Femur (tissue), 1 donor: ENCODE measurements at places on chromosomes 2 and 18.
A peak's percentile ranks its signal among the peaks of the same experiment; 100 is the strongest.

DNA sequence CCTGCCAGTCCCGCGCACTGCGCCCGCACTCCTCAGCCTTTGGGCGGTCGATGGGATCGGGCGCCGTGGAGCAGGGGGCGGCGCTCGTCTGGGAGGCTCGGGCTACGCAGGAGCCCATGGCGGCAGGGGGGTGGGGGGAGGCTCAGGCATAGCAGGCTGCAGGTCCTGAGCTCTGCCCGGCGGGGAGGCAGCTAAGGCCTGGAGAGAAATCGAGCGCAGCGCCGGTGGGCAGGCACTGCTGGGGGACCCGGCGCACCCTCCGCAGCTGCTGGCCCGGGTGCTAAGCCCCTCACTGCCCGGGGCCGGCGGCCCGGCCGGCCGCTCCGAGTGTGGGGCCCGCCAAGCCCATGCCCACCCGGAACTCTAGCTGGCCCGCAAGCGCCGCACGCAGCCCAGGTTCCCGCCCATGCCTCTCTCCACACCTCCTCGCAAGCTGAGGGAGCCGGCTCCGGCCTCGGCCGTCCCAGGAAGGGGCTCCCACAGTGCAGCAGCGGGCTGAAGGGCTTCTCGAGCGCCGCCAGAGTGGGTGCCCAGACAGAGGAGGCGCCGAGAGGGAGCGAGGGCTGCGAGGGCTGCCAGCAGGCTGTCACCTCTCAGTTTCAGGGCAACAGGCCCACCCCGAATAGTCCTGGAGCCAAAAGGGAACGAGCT lies 74.1 kb downstream of the PSMG2 start:
- no peak for DNase-seq

DNA sequence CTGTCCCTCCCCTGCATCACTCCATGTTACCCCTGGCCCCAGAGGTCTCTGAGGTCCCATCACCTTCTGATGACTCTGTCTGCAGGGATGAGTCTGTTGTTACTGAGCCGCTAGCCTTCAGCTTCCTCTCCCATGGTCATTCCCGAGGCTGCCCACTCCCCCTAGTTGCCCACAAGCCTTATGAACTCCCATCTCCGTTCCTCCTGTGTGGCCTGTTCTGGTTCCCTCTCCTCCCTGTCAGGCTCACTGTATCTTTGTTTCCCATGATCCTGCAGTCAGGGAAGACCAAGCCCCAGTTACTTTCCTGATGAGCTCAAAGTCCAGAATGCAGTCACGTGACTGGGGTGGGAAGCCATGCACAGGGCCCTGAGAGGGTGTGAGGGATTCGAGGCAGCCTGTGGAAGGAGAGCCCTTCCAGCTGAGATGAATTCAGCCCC lies 39.5 kb downstream of the INPP4A start:
- no peak for DNase-seq

- DNase-seq, result no peak
Observed at GRCh38 chr2:174510583-174511189, 23.9 kb upstream of the GPR155 start.

- DNase-seq, result no peak
Observed at GRCh38 chr2:168632709-168633121, 169.7 kb upstream of the NOSTRIN start.

GRCh38 chr2:197113275-197113711 lies 186.8 kb upstream of the PGAP1 start:
- DNase-seq, result no peak

- no peak for DNase-seq
Observed at GRCh38 chr2:46984040-46984439, 68.4 kb upstream of the MCFD2 start.

- DNase-seq, result peak; percentile 56
Observed at GRCh38 chr2:233209533-233210171, 41.8 kb upstream of the ATG16L1 start.

DNA sequence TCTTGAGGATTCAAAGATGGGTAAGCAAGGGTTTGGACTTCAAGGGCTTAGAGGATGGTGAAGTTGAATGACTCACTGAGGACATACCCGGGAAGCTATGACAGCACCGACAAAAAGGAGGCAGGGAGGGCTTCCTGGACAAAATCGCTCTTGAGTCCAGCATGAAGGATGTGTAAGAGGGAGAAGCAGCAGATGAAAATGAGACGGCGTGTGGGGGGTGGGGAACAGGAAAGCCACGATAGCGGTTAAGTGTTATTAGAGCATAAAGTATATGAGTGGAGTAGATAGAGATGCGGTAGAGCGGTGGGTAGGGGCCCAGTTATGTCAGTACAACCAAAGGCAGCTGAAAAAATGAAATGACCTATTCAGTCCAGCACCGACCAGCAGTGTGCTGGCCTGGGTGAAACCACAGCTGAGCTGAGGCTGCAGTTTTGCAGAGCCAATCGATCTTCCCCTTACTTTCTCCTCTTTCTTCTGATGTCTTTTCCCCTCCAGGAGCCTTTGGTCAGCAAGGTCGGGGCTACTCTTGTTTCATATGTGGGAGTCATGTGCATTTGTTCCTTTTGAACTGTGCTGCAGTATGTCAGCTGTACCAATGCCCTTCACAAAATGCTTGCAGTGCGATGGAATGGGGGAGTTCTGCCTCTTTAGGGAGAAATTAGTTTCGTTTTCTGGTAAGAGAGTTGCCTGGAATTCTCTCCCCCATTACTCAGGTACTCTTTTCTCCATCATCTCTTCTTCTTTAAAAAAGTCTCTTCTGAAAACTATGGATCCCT lies 2.0 kb upstream of the THUMPD2 start:
- DNase-seq, result peak; percentile 31

DNA sequence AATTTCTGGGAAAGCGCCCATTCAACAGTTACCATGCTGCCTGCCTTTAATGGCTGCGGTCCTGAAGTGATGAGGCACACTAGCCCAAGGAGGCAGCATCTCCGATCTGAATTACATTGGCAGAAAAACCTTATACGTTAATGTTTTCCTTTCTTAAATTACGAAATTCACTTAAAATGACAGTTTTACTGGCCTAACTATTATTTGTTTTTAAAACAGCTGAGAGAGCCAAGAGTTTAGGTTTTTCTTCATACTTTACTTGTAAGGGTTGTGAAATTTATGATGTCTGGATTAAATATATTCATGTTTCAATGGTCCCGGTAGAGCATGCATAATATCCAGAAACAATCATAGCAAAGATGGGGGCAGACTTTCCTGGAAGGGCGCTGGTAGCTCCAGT lies 115.2 kb upstream of the REV1 start:
- no peak for DNase-seq

- no peak for DNase-seq
Observed at GRCh38 chr18:38941711-38942561, 1376.3 kb upstream of the CELF4 start.

DNA sequence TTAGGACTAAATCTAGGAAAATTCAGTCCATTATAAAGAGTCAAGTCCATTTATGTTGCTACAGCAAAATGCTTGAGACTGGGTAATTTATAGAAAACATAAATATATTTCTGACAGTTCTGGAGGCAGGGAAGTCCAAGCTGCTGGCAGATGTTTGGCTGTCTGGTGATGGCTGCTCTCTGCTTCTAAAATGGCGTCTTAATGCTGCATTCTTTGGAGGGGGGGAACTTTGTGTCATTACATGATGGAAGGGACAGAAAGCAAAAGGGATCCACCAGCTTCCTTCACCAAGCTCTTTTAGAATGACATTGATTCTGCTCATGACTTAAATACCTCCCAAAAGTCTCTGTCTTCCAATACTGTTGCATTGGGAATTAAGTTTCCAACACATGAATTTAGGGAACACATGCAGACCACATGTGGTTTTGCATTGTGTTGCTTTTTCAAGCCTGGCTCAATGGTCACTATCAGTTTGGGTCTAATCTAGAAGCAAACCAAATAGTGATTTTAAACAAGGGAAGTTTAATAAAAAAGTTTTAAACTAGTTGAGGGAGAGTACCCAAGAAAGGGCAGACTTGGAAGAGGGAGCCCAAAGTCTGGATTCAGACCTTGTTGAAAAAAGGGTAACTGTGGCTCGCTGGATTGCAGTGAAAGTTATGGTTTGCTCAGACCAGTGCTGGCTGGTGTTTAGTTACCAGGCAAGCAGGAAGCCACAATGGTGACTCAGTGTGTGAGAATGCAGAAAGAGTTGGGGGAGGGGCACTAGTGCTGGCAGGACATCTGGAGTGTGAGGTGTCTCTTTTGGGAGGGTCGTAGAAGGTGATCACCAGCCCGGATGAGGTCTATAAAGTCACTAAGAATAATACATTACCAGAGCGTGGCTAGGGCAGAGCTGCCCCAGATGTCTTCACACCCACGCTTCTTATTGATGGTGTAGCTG lies 30.8 kb downstream of the C18orf54 start:
- DNase-seq, result peak; percentile 56

DNA sequence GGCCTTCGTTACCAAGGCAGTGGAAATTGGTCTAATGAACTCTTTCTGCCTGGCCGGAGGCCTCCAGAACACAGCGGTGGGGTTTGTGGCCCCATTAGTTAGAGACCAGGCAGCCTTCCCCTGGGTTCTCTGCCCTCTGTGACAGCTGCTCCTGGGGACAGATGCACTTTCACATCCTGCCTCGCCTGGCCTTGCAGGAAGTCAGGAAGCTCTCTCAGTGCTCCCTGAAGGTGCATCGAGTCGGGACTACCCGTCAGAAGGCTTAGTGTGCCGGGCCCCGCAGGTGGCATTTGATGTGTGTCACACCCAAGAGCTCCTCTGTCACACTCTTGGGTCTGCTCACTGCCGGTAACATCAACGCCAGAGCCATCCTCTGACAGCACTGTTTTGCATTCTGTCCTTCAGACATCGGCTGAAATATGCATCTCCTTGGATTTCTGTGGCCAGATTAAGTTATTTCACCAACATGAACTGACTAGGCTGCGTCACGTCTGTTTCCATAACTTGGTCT lies 158.3 kb downstream of the LDLRAD4 start:
- no peak for DNase-seq

- DNase-seq, result no peak
Observed at GRCh38 chr2:232776435-232776834, at the start of gene KCNJ13. Gene KCNJ13, minus strand, starts transcription at chr2:232776565. Its CDS starts 5,203 bp downstream, at chr2:232771362.

DNA sequence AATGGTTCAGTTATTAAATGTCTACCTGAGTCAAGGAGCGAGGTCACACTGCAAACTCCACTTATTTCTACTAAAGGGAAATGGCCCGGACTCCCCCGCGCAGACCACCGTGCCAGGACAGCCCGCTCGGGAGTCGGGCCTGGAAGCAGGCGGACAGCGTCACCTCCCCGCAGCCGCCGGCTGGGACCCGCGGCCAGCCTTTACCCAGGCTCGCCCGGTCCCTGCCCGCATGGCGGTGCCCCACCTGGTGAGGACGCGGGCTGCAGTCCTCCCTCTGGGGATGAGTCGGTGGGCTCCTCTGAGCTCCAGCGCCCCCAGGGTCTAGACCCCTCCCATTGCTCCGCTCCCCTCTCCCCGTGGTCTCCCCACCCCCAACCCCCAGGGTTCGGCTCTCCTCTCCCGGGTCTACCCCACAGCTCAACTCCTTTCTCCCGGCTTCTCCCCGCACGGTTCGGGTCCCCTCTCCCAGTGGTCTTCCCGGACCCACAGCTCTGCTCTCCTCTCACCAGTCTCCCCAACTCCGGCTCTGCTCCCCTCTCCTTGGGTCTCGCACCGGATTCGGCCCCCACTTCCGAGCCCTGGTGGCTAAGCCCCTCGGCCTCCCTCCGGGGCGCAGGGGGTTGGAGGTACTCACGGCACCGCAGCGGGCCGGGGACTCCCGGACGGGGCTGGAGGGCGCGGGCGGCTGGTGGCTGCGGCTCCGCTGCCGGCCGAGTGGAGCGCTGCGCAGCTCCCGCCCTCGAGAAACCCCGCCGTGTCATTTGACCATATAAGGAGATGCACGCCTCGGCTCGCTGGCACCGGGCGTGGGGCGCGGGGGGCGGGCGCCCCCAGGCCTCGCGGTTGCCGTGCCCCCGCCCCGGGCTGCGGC lies at the start of gene FHL2:
Gene FHL2, minus strand, starts transcription at position 716 of the 871 bp plus-strand sequence. CDS start 12,535 bp downstream, outside the sequence.
- peak; percentile 86 for DNase-seq

GRCh38 chr2:123262856-123263255 lies 762.2 kb upstream of the CNTNAP5 start:
- no peak for DNase-seq

GRCh38 chr2:222976521-222977061 lies 75.4 kb upstream of the KCNE4 start:
- no peak for DNase-seq

GRCh38 chr2:151928380-151928779 lies 100.2 kb upstream of the ARL5A start:
- no peak for DNase-seq

DNA sequence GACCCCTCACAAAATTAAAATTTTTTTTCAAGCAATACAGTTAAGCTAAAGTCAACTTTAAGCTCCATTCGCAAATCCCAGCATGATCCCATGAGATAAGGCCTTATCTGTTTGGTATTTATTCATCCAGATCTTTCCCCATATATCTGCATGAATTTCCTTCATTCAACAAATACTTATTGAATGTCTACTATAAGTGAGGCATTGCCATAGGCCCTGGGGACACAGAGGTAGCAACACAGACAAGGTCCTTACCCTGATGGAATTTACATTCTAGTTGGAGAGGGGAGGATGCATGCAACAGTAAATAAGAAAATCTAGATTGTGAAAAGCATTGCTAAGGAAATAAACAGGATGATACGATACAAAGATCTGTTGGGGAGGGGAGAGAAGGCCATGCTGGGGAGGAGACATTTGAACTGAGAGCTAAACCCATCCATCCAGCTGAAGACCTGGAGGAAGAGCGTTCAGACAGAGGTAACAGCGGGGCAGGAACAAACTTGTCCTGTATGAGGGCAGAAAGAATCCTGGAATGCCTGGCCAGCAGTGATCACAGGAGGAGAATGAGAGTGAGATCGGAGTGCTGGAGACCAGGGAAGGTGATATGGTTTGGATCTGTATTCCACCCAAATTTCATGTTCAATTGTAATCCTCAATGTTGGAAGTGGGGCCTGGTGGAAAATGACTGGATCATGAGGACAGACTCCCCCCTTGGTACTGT lies 71.6 kb downstream of the SDC1 start:
- DNase-seq, result no peak

DNA sequence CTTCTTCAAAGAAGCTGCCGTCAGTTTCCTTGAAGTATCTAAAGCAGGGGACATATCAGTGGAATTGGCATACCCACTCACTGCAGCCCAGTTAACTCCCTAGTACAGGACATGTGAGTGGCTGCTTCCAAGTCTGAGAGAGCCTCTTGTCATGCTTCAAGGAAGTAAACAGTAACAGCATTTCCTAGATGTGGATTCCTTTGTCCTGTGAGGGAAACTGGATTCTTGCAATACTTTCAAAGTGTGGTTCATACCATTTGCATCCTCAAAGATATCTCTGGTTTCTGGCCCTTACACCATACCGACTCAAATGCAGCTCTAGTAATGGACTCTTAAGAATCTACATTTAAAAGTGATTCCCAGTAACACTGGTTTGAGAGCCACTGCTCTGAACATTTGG lies 87.2 kb downstream of the ESCO1 start:
- DNase-seq, result no peak

DNA sequence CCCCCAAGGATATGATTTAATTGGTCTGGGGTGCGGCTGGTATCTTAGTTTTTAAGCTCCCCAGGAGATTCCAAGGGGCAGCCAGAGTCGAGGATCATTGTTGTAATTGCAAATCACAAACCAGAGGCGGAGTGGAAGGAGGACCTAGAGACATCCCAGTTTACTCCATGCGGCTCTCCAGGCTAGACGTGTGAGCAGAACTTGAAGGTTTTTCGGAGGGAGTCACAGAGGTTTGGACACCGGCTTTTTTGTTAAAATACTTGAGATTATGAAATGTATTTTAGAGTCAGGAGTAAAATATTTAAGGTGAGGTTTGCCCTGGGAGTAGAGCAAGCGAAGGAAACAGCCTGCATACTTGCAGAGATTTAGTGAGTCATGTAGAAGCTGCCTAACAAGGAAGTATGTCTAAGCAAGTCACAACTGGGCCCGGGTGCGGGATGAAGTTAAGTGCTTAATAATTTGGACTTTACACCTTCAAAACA lies 39.5 kb downstream of the TGOLN2 start:
- no peak for DNase-seq
